ENCODE measurements at places on chromosomes 13 and 19. TPM values are rescaled to one million over a fixed set of nuclear protein-coding genes. Genes with fewer than 3 reads are reported as not detected.

- no peak for DNase-seq
Measured at GRCh38 chr19:19911150-19911549, 10.4 kb downstream of the ZNF93 start.

- no peak for DNase-seq
Measured at GRCh38 chr19:51448011-51448410, 10.2 kb downstream of the SIGLEC8 start.

Gene DIRAS1
- total RNA-seq, result 6.3 TPM

DNA sequence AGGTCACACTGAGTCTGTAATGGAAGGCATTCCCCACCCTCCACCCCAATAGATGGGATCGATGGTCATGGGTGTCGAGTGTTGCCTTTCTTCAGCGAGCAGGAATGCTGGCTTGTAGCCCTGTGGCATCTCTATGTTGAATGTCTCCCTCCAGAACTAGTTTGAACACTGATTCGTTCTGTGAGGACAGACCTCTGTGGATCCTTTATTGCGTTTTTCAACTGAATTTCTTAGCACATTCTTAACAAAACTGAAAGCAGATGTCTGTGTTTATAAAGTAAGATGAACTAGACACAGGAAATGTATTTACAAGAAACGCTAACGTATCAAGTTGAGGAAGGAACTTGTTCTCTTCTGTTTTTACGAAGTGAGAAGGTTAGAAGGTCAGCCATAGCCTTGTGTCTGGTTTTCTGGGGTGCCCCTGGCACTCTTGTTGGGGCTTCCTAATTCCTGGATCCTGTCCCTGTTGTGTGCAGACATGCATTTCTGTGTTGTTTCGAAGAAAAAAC, 36.8 kb upstream of the TM9SF2 start:
- DNase-seq, result no peak

- DNase-seq, result no peak
Measured at GRCh38 chr13:31072041-31072440, 89.7 kb downstream of the HSPH1 start.
